ENCODE measurements at places on chromosomes 1 and 21. TPM values are rescaled to one million over a fixed set of nuclear protein-coding genes. Genes with fewer than 3 reads are reported as not detected.

- H3K4me1 ChIP-seq = no peaks in the 10 kb centered on the region
- H3K4me3 ChIP-seq = no peak overlapping the region
- no peaks in the 10 kb centered on the region for H3K27me3 ChIP-seq
- no peaks in the 10 kb centered on the region for H3K36me3 ChIP-seq
Observed at GRCh38 chr1:22845398-22845935, 127.2 kb downstream of the LACTBL1 start.

DNA sequence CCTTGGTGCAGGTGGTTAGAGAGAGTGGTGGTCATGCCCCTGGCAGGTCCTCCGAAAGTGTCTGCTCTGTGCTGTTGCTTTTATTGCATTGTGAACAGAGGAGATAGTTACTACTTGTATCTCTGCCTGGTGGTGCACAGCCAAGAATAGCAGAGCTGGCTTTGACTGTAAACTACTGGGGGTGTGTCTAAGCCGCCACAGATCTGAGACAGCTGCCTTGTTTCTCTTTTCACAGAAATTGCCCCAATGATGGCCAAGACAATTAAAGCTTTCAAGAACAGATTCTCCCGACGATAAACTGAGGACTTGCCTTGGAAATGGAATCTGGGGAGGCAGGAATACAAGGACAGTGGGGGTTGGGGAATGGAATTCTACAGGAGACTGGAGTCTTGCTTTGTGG lies 16.0 kb downstream of the ELOA start:
- H3K4me1 ChIP-seq = peaks cover 16% of the 10 kb centered on the region
- DNase-seq = peak; percentile 76
- peaks cover 78% of the 10 kb centered on the region for H3K36me3 ChIP-seq
- H3K27ac ChIP-seq = no peak overlapping the region
- H3K27me3 ChIP-seq = no peaks in the 10 kb centered on the region
- no peak overlapping the region for H3K4me3 ChIP-seq

- no peak overlapping the region for H3K4me3 ChIP-seq
- no peak for DNase-seq
- H3K4me1 ChIP-seq = no peaks in the 10 kb centered on the region
- no peaks in the 10 kb centered on the region for H3K27me3 ChIP-seq
- H3K36me3 ChIP-seq = peaks cover 53% of the 10 kb centered on the region
Observed at GRCh38 chr1:150076066-150076465, 8.5 kb downstream of the VPS45 start.

- no peaks in the 10 kb centered on the region for H3K36me3 ChIP-seq
- H3K4me1 ChIP-seq = peaks cover 21% of the 10 kb centered on the region
- H3K27me3 ChIP-seq = no peaks in the 10 kb centered on the region
Observed at GRCh38 chr1:145716641-145717345, 2.5 kb upstream of the CD160 start.

- no peak overlapping the region for H3K27ac ChIP-seq
- H3K27me3 ChIP-seq = no peaks in the 10 kb centered on the region
- no peak for DNase-seq
- no peaks in the 10 kb centered on the region for H3K4me1 ChIP-seq
- no peaks in the 10 kb centered on the region for H3K36me3 ChIP-seq
Observed at GRCh38 chr1:168801032-168801745, 72.2 kb upstream of the DPT start.

DNA sequence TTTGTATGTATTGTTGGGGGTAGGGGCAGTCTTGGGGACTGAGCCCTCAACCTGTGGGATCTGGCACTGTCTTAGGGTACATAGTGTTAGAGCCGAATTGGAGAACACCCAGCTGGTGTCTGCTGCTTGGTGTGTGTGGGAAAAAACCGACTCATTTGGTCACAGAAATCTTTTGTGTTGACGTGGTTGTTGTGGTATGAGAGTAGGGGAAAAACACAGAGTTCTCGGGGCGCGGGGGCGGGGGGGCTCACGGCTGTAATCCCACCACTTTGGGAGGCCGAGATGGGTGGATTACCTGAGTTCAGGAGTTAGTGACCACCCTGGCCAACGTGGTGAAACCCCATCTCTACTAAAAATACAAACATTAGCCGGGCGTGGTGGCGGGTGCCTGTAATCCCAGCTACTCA lies 15.3 kb upstream of the SRSF10 start:
- H3K27ac ChIP-seq = no peak overlapping the region
- H3K36me3 ChIP-seq = no peaks in the 10 kb centered on the region
- H3K27me3 ChIP-seq = no peaks in the 10 kb centered on the region
- no peak overlapping the region for H3K4me3 ChIP-seq
- H3K4me1 ChIP-seq = no peaks in the 10 kb centered on the region
- DNase-seq = peak; percentile 53

DNA sequence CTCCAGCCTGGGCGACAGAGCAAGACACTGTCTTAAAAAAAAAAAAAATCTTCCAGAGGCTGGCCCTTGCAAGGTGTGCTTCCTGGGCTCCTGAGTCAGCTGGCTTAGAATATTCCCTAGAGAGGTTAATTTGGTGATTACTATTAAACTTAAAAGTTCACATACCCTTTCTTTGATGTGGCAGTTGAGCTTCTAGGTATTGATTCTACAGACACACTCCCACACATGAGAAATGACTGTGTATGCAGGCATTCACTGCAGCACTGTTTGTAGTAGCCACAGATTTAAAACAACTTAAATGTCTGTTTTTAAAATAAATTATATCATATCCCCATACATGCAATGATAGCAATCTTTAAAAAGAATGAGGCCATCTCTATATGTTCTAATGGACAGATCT lies 93.4 kb downstream of the GDAP2 start:
- H3K27ac ChIP-seq = no peak overlapping the region
- peaks cover 19% of the 10 kb centered on the region for H3K4me1 ChIP-seq
- H3K36me3 ChIP-seq = no peaks in the 10 kb centered on the region
- DNase-seq = no peak
- H3K4me3 ChIP-seq = no peak overlapping the region

GRCh38 chr1:193787061-193787460 lies 600.6 kb upstream of the B3GALT2 start:
- no peaks in the 10 kb centered on the region for H3K36me3 ChIP-seq
- H3K27ac ChIP-seq = no peak overlapping the region

- H3K4me3 ChIP-seq = no peak overlapping the region
- H3K27ac ChIP-seq = no peak overlapping the region
- no peaks in the 10 kb centered on the region for H3K27me3 ChIP-seq
- no peak for DNase-seq
- peaks cover 6% of the 10 kb centered on the region for H3K4me1 ChIP-seq
- no peaks in the 10 kb centered on the region for H3K36me3 ChIP-seq
Observed at GRCh38 chr21:36115138-36115730, 19.6 kb upstream of the CBR3 start.

DNA sequence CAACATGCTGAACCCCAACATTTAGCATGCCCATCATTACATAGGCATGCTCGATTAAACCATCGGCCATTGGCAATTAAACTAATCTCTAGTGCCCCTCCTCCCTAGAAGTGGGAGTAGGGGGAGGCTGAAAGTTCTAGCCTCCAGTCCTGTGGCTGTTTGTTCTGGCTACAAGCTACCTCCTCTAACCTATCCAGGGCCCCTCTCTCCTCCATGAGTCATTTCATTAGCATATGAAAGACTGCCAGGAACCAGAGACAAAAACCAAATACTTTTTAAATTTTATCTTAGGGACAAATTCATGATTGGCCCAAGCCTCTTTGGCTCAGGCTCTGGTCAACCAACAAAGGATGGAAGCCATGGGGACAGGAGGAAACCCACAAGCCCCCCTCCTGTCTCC lies 231.1 kb downstream of the CACNA1E start:
- H3K4me1 ChIP-seq = no peaks in the 10 kb centered on the region
- no peaks in the 10 kb centered on the region for H3K27me3 ChIP-seq
- DNase-seq = no peak
- H3K27ac ChIP-seq = no peak overlapping the region
- no peak overlapping the region for H3K4me3 ChIP-seq

DNA sequence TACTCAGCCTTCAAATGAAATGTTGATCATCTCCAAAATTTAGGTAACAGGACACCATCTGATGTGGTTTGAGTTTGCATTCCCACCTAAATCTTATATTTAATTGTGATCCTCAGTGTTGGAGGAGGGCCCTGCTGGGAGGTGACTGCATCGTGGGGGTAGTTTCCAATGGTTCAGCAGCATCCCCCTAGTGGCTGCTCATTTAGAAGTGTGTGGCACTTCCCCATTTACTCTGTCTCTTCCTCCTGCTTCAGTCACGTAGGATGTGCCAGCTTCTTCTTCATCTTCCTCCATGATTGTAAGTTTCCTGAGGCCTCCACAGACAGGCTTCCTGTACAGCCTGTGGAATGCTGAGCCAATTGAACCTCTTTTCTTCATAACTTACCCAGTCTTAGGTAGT lies 731.2 kb downstream of the USP25 start:
- H3K36me3 ChIP-seq = no peaks in the 10 kb centered on the region
- no peaks in the 10 kb centered on the region for H3K4me1 ChIP-seq
- no peak for DNase-seq
- H3K4me3 ChIP-seq = no peak overlapping the region
- H3K27me3 ChIP-seq = no peaks in the 10 kb centered on the region

MPC2 gene
- total RNA-seq = 34.7 TPM

EPHA8 gene
- total RNA-seq = not detected

FCRL2 gene
- not detected for total RNA-seq

DENND2C gene
- 8.8 TPM for total RNA-seq

LINGO4 gene
- total RNA-seq = not detected

KLHDC9 gene
- 1.5 TPM for total RNA-seq

BCAS2 gene
- total RNA-seq = 37.1 TPM
